Articular chondrocyte of knee joint (primary cell): ENCODE measurements at places on chromosomes 1 and 21. TPM values are rescaled to one million over a fixed set of nuclear protein-coding genes. Genes with fewer than 3 reads are reported as not detected.

The ROR1 gene
- total RNA-seq: 12.0 and 20.9 TPM in 2 replicates

The TCHH gene
- under 0.01 TPM in 1 of 2 replicates, not detected in the other for total RNA-seq

The FCRL1 gene
- total RNA-seq: not detected in 2 replicates

The CFAP107 gene
- total RNA-seq: not detected in 2 replicates

The CD247 gene
- not detected in 2 replicates for total RNA-seq

The LCE1C gene
- not detected in 2 replicates for total RNA-seq

The CNST gene
- total RNA-seq: 27.4 and 32.2 TPM in 2 replicates

The ZFP69B gene
- total RNA-seq: 3.5 and 3.9 TPM in 2 replicates

The BRINP3 gene
- not detected in 2 replicates for total RNA-seq

The TTC24 gene
- not detected in 2 replicates for total RNA-seq

The FCRL5 gene
- total RNA-seq: not detected in 2 replicates
